ENCODE measurements at places on chromosomes 5 and 9.
A peak's percentile ranks its signal among the peaks of the same experiment; 100 is the strongest.

DNA sequence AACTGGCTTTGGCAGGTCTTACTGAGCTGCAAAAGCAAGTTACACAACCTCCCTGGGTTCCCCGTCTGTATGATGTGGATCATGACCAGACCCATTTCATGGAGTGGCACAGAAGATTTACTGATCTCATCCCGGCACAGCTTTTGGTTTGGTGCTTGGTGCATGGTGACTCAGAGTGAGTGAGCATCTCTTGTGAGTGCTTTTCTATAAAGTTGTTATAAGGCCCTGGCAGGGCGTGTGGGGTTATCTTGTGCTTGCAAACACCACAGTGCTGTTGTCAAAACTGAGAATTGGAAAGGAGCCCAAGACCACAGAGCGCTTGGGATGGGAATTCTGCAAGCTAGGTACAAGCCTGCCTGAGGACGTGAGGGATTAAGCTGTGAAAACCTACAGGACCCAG, 425.2 kb downstream of the GADD45G start:
- no peak for DNase-seq

- no peak for DNase-seq
Measured at GRCh38 chr9:112258106-112258505, 75.3 kb downstream of the PTBP3 start.

DNA sequence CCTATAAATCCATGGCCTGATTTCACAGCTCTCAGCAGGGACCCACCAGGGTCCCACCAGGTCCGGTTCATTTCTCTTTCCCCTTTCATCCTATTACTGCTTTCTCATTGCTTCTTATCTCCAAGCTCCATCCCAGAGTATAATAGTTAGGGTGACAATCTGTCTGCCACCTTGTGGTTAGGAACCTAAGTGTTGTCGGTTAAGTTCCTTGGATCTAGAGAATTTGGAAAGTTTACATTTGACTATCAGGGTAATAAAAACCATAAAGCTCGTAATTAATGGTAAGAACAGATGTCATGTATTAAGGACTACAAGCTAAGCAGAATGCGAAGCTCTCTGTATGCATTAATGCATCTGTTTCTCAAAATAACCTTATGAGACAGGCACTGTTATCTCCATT, 259.1 kb downstream of the SH3GL2 start:
- DNase-seq, result no peak

DNA sequence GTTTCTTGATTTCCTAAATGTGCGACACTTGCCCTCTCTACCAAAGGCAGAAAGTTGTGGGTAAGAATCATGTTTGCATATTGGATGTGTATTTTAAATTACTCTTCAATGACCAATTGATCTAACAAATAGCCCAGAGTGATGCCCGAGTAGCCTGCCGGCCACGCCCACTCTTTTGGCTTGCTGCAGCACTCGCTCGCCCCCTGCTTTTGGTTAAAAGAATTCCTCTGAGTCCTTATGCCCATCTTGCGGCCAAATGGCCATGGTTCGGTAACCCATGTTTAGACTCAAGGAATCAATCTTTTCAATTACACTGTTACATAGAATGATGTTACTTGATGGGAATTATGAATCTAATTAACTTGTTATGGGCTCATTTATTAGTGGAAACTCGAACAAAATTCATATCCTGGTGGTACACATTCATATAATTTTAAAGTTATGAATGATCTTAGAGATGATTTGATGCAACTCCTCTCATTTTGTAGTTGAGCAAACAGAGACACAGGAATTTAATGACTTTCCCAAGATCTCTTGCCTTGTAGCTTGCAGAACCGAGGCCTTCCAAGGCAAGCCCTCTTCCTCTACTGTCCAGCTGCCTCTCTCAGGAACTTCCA, 36.5 kb downstream of the PPIC start:
- DNase-seq, result no peak

DNA sequence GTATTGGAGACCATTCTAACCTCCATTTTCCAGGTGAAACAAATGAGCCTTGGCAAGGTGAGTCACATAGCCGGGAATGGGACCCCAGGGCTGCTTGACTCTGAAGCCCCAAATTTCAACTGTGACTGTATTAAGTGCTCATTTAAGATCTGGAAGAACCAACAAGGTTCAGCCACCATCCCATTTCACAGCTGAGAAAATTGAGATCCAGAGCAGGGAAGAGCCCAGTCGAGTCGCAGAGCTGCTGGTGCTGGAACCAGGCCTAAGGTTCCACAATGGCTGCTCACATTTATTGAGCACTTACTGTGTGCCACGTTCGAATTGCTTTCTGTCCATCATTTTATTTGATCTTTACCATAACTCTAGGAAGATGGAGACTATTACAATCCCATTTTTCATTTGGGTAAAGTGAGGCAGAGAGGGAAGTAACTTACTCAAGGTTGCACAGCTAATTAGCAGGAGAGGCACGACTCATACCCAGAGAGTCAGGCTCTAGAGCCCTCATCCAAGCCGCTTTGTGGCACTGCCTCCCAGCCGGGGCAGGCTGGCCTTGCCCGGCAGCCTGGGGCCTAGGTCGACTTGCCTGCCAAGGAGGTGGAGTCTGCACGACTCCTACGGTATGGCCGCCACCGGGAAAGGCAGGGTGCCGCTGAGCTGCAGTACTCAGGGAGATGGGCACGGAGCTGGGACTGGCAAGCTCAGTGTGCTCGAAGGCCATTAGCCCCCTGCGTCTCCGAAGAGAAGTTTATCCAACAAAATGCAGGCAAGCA, 4.3 kb upstream of the NTNG2 start:
- no peak for DNase-seq

DNA sequence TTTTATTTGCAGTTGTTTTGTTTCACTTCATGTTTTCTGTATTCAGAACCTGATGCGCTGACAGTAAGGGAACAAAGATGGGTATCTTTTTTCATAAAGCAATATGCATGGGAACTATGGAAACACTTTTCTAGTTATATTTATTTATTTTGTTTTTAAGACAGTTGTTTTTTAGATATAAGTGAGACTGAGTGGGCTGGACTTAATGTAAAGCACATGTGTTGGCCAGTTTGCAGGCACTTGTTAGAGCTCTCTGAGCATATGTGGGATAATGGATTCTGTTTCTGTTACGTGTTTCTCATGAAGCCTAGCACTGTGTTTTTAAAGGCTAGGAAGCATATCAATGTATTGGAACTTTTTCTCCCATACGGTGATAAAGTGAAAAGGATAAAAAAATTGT, 164.1 kb downstream of the PRR16 start:
- DNase-seq, result no peak

GRCh38 chr5:56457887-56458812, 225.0 kb upstream of the ANKRD55 start:
- DNase-seq, result no peak

DNA sequence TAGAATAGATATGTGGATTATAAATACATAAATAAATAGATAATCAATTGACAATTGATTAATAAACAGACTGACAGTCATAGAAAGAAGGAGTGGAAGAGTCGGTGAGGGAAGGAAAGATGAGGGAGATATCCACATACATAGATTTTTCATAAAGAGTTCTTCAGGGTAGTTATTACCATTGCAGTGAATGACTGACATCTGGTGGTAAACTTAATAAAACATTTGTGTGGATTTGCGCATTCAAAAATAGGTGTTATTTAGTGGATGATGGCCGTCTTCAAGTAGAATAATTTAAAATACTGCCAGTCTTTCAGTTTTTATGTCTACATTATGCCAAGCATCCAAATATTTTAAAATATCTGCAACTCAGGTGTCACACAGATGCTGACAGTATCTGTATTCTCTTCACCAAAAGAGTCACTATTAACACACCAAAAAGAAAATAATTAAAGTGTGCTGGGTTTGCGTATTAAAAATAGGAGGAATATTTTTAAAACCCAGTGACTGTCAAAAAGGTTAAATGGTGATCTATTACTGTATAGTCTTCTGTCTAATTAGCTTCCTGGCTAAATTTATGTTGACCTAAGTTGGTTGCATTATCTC, 78.8 kb downstream of the GIN1 start:
- peak; percentile 34 for DNase-seq

- DNase-seq, result no peak
Measured at GRCh38 chr5:137613554-137614265, 114.6 kb upstream of the SPOCK1 start.

DNA sequence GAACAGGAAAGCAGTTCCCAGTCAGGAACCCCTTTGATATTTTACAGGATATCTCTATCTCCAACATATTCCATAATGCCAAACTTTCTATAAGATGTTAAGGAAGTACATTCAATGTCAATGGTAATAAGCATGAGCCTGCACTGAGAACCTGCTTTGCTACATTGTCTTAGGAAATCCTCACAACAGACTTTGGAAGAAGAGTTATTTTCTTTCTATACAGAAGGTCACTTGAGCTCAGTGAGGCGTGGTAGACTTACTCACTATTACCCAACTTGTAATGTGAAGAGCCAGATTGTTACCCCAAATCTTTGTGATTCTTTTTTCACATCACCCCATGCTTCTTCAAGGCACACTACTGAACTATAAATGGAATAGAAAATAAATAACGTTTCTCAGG, 435.9 kb downstream of the DNAH5 start:
- no peak for DNase-seq

- DNase-seq, result peak; percentile 64
Measured at GRCh38 chr9:108634204-108634603, 221.6 kb downstream of the ACTL7B start.

Data from NCI-H2029 (cell line).